ENCODE measurements at places on chromosomes 6 and 20. TPM values are rescaled to one million over a fixed set of nuclear protein-coding genes. Genes with fewer than 3 reads are reported as not detected.

The SIRPD gene
- 0.29 TPM for total RNA-seq

The NUP43 gene
- total RNA-seq, result 68.3 TPM

The DEF6 gene
- 220 TPM for total RNA-seq

The TLDC2 gene
- total RNA-seq, result not detected

The SAMD5 gene
- total RNA-seq, result not detected

The SMLR1 gene
- not detected for total RNA-seq

The EIF6 gene
- 118 TPM for total RNA-seq

The PGC gene
- total RNA-seq, result not detected

The DAAM2 gene
- total RNA-seq, result not detected

The WFDC12 gene
- not detected for total RNA-seq

The CLVS2 gene
- not detected for total RNA-seq

The PRDM13 gene
- total RNA-seq, result not detected

Measured in T-helper 1 cell treated with Interleukin-12 subunit alpha and Interleukin-12 subunit beta and Interleukin-4 antibody, amounts not matched to agents 30 ng/mL and 1 ng/mL, for 36 hours (primary cell).